ENCODE measurements at places on chromosomes 4 and X.

GRCh38 chr4:100696531-100696930, 178.7 kb upstream of the EMCN start:
- H3K4me3 ChIP-seq = no peak overlapping the region
- H3K36me3 ChIP-seq = no peaks in the 10 kb centered on the region
- H3K27ac ChIP-seq = no peak overlapping the region
- no peaks in the 10 kb centered on the region for H3K27me3 ChIP-seq

DNA sequence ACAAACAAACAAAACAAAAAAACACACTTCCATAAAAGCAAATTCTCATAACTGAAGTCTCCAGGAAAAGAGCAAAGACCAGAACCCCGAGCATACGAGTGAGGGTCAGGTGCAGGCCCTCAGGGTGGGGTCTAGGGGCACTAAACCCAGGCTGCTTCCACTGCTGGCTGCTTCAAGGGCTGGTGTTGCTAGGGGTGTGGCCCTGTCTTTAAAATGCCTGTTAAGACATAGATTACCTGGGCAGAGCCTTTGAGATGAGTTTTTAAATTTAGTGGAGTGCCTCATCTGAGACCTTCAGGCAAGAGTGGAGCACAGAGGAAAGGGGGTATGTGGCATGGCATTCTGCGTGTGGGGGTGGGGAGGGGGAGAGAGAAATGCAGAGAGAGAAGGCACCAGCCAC, 87.0 kb downstream of the FHDC1 start:
- H3K4me3 ChIP-seq = no peak overlapping the region
- no peak for DNase-seq
- H3K27me3 ChIP-seq = no peaks in the 10 kb centered on the region
- H3K36me3 ChIP-seq = no peaks in the 10 kb centered on the region
- H3K4me1 ChIP-seq = peaks cover 3% of the 10 kb centered on the region
- H3K27ac ChIP-seq = no peak overlapping the region

- no peaks in the 10 kb centered on the region for H3K36me3 ChIP-seq
- no peak overlapping the region for H3K4me3 ChIP-seq
- DNase-seq = no peak
- no peaks in the 10 kb centered on the region for H3K27me3 ChIP-seq
- no peak overlapping the region for H3K27ac ChIP-seq
- no peaks in the 10 kb centered on the region for H3K4me1 ChIP-seq
Observed at GRCh38 chrX:9431281-9431680, 33.6 kb upstream of the TBL1X start.

GRCh38 chr4:98657531-98658286, 702 bp downstream of the TSPAN5 start:
- H3K4me3 ChIP-seq = peak overlapping the region; percentile 89
- DNase-seq = peak; percentile 51
- H3K27ac ChIP-seq = no peak overlapping the region
- H3K27me3 ChIP-seq = no peaks in the 10 kb centered on the region
- peaks cover 43% of the 10 kb centered on the region for H3K4me1 ChIP-seq
- no peaks in the 10 kb centered on the region for H3K36me3 ChIP-seq

GRCh38 chr4:113145147-113145518, 95.7 kb downstream of the ANK2 start:
- no peak for DNase-seq
- no peaks in the 10 kb centered on the region for H3K36me3 ChIP-seq
- H3K4me1 ChIP-seq = no peaks in the 10 kb centered on the region
- no peak overlapping the region for H3K27ac ChIP-seq

GRCh38 chr4:158858410-158859199, 89.8 kb downstream of the FNIP2 start:
- peaks cover 31% of the 10 kb centered on the region for H3K36me3 ChIP-seq
- H3K4me1 ChIP-seq = no peaks in the 10 kb centered on the region
- no peak for DNase-seq
- H3K27ac ChIP-seq = no peak overlapping the region
- no peaks in the 10 kb centered on the region for H3K27me3 ChIP-seq

DNA sequence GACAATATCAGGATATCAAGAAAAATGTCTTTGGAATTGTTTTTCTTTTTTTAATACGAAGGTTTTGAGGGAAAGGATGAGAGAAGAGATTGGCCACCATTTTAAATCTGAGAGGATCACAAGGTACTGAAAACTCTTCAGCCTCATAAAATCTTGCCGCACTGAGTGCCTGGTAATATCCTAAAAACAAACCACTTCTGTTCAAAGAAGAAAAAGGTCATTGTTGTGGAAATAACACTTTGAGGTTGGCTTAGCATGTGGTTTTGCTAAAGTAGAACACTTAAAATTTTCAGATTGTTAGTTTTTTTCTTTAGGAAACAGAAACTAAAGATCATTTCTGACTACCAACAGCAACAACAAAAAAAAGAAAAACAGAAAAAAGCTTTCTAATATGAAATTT, 1.0 kb upstream of the CLDN22 start:
- H3K36me3 ChIP-seq = no peaks in the 10 kb centered on the region
- H3K27ac ChIP-seq = no peak overlapping the region
- no peaks in the 10 kb centered on the region for H3K4me1 ChIP-seq
- no peaks in the 10 kb centered on the region for H3K27me3 ChIP-seq
- no peak overlapping the region for H3K4me3 ChIP-seq

DNA sequence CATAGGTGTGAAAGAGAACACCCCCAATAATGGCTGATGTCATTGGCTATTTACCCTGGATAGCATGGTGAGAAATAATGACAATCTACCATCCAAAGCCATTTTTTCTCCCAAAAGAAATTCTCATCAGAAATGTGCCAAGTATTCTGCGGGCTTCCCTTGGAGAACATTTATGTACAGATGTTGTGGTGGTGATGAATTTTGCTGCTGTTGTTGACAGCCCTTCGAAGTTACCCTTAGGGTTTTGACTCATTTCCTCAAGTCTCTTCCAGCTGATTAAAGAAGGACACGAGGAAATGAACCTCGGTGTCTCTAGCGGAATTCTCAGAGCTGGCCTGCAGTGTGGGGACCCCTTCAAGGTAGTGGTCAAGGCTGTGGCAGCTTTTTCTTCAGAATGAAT, 3.4 kb downstream of the KIT start:
- H3K4me3 ChIP-seq = no peak overlapping the region
- DNase-seq = no peak
- H3K36me3 ChIP-seq = no peaks in the 10 kb centered on the region
- no peak overlapping the region for H3K27ac ChIP-seq
- H3K4me1 ChIP-seq = peaks cover 24% of the 10 kb centered on the region

DNA sequence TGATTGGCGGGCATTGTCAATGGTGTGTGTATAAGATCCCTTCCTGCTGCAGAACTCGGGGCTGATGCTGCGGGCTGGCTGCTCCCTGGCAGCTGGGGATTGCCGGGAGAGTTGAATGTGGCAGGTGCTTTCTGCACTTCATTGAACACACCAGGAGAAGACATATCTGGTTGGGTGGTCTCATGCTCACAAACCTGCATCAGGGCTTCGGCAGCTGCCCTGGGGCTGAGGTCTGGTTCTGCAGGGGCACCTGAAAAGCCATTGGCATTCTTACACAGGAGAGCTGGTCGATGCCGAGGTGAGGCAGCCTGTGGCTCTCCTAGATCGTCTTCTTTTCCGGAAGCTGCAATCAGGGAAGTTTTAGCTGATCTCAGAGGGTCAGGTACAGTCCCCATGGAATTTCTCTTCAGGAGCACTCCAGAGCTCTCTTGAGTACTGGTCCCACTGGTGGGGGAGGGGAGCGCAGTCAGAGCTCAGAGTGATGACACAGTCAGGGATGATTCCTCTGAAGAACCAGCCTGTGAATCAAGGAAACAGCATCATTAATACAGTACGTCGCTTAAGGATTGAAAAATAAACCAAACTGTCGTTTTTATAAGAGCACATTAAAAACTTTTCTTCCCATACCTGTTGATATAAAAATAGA, 57.8 kb downstream of the GPRIN3 start:
- H3K27ac ChIP-seq = no peak overlapping the region
- H3K4me1 ChIP-seq = peaks cover 23% of the 10 kb centered on the region
- no peak for DNase-seq
- no peaks in the 10 kb centered on the region for H3K27me3 ChIP-seq
- no peak overlapping the region for H3K4me3 ChIP-seq
- peaks cover 37% of the 10 kb centered on the region for H3K36me3 ChIP-seq

GRCh38 chrX:1336948-1337779, 579 bp downstream of the IL3RA start:
- no peaks in the 10 kb centered on the region for H3K36me3 ChIP-seq
- H3K27ac ChIP-seq = no peak overlapping the region
- H3K27me3 ChIP-seq = no peaks in the 10 kb centered on the region
- peak overlapping the region; percentile 53 for H3K4me3 ChIP-seq
- DNase-seq = no peak
- H3K4me1 ChIP-seq = peaks cover 19% of the 10 kb centered on the region
